Activated CD4-positive, alpha-beta T cell treated with anti-CD3 and anti-CD28 coated beads, Interleukin-2, amount 50 U/mL, for 24 hours (primary cell): ENCODE measurements at places on chromosomes 3 and 15.

GRCh38 chr3:195011231-195011834, 259.6 kb downstream of the XXYLT1 start:
- no peak for DNase-seq

- DNase-seq = no peak
Measured at GRCh38 chr3:104906001-104906639, 460.6 kb upstream of the ALCAM start.

DNA sequence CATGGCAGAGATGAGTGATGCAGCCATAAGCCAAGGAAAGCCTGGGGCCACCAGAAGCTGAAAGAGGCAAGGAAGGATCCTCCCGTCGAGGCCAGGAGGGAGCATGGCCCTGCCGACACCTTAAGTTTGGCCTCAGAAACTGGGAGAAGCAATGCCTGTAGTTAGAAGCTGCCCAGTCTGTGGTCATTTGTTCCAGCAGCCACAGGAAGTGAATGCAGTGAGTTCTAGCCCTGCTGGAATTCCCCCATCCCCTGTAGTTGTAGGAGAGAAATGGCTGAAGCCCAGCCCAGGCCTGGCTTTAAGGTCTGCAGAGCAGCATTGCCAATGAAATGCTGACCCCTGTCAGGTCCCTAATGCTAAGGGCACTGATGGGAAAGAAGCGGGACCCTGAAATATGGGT, 12.2 kb upstream of the CHSY1 start:
- DNase-seq = no peak

DNA sequence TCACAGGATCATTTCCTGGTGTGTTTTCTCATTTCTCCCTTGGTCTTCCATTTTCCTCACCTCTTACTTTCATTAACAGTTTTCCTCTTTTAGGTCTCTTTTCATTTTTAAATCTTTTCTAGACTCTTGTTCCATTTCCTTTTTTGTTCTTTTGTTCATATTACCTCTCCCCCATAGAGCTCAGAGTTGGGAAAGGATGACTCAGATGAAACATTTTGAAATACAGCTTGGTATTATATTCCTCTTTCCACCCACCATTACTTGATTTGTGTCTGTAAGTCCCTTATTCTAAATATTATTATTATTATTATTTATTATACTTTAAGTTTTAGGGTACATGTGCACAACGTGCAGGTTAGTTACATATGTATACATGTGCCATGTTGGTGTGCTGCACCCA, 153.1 kb downstream of the VGLL3 start:
- DNase-seq = no peak

GRCh38 chr3:132606085-132606484, 9.0 kb downstream of the ACKR4 start:
- DNase-seq = no peak

GRCh38 chr3:57856675-57857074, 100.6 kb downstream of the SLMAP start:
- no peak for DNase-seq

GRCh38 chr3:161560008-161560637, 63.5 kb downstream of the OTOL1 start:
- no peak for DNase-seq

DNA sequence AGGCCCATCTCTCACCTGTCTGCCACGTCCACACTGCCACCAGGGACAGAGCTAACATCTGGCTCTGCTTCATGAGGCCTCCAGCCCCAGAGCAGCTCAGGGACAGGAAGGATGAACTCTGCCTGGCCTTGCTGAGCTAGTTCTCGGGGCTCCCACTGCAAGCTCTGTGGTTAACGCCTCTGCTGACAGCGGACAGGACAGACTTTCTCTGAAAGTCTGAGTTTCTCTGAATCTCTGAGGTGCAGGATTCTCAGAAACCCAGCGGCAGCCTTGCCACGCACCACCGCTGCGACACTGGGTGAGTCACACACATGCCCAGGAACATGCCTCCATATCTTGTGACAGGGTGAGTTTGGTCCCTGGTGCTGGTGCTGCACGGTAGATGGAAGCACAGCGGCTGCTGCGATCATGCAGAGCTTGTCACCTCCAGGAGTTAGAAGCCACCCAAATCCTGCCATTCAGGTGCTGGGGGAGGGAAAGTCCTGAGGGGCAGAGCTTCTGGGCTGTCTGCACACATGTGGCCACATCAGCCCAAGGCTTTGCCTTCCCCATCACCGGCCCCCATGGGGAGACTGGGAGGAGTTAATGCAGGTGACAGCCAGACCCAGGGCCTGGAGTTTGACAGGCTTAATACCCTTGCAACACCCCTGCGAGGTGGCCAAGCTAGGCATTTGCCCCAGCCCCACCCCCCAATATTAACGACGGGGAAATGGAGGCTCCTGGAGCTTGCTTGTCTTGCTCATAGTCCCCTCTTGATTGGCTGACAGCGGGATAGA, 267.0 kb downstream of the PLCL2 start:
- DNase-seq = peak; percentile 82

DNA sequence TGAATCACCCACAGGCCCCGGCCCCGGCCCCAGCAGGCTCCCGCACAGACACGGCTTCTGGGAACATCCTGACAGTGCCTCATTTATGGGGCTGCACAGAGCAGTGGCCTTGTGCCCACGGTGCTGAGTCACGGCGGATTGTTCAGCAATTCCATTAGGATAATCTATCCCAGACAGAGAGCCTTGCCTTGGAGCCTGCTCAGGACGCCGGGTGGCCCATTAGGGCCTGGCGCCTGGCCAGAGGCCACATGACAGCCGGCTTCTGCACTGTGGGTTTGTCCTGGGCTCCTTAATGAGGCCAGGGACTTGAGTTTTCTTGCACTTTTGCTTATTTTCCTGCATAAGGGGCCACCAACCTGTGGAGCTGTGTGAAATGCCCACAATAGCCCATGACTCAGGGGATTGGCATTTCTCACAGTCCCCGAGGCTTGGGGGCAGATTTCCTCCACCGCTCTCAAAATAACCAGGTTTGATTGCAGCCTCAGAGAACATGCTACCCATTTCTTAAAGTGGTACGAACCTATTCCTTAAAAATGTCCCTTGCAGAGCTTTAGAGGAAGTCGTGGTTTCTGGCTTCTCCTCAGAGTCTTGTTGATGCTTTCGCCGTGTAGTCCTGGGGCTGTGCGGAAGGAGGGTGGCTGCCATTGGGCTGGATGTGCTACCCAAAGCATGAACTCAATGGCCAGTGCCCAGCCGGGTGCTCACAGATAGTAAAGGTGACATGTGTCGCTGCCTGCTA, 19.0 kb downstream of the SYNM start:
- no peak for DNase-seq

GRCh38 chr3:88000853-88001252, 58.0 kb downstream of the CGGBP1 start:
- no peak for DNase-seq

DNA sequence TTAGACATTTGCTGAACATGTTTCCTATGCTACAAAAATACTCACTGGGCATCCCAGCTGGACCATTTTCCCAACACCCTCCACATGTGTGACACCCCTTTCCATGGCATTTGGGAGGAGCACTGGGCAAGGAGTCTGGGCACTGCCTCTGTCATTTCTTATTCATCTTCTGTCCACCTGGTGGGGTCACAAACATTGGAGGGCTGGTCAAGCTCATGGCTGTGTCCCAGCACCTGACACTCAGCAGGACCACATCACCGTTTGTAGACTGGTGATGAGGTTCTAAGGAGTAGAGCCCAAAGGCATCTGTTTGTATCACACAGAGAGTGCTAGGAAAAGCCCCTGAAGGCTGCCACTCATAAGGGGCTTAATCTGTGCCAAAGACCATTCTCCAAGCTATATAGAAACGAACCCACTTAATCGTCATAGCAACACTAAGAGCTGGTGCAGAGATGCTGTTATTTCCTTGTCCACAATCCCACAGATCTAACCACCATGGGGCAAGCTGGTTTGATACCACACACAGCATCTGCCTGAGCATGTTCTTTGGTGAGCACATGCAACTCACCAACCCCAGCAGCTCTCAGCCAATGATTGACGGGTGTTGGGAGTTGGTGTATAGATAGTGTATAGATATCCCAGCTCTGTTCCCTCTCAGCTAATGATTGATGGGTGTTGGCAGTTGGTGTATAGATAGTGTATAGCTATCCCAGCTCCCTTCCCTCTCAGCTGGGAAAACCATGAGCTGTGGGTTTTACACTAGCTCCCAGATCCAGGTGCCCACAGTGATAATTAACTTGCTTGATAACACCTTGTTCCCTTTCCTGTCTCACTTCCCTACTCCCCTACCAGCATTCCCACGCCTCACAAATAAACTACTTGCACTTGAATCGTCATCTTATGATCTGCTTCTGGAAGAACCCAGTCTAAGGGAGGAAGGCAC, 42.7 kb upstream of the ATP2B2 start:
- DNase-seq = no peak

- no peak for DNase-seq
Measured at GRCh38 chr15:98035577-98036010, 75.1 kb downstream of the ARRDC4 start.

- no peak for DNase-seq
Measured at GRCh38 chr15:74780523-74781430, 1.1 kb upstream of the CSK start.

- no peak for DNase-seq
Measured at GRCh38 chr3:102599819-102600576, 165.2 kb downstream of the ZPLD1 start.

- DNase-seq = no peak
Measured at GRCh38 chr3:193971261-193971751, 164.6 kb upstream of the HES1 start.

- no peak for DNase-seq
Measured at GRCh38 chr3:87329065-87329464, 52.7 kb upstream of the POU1F1 start.

GRCh38 chr3:46454606-46455005, 10.1 kb downstream of the LTF start:
- DNase-seq = no peak

GRCh38 chr3:134655706-134656105, 4.9 kb upstream of the KY start:
- DNase-seq = no peak

- no peak for DNase-seq
Measured at GRCh38 chr15:88513195-88513594, 33.3 kb downstream of the DET1 start.

DNA sequence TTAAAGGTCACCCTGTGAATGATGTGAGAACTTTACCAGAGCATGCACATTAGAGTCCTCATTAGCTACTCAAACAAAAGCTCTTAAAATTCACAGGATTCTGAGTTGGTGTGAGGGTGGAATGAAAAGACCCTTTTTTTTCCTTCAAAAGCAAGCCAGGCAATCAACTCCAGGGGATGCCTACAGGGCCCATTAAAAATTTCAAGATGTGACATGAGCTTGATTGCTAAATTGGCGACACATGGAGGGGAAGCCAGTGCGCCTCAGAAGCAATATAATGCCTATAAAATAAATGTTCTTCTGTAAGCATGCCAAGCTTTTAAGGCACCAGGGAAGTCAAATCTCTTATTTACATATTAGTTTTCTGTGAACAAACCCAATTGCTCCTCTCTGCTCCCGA, 328.8 kb upstream of the SUCLG2 start:
- no peak for DNase-seq

DNA sequence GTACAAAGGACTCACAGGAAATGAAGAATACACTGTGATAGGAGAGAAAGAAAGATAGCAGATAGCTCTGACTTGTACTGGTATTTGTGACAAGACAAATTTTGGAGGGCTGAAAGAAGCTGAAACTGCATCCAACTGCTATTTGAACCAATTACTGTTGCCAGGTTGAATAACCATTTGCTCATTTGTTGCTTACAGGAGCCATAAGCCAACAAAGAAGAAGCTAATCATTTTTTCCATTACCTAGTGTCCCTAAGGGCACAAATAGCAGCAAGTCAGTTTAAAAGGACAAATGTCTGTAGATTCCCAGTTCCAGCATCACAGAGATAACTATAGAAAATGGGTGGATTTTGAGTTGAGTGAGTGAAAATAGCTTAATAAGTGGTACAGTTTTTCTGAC, 376.9 kb upstream of the ARPP21 start:
- no peak for DNase-seq

DNA sequence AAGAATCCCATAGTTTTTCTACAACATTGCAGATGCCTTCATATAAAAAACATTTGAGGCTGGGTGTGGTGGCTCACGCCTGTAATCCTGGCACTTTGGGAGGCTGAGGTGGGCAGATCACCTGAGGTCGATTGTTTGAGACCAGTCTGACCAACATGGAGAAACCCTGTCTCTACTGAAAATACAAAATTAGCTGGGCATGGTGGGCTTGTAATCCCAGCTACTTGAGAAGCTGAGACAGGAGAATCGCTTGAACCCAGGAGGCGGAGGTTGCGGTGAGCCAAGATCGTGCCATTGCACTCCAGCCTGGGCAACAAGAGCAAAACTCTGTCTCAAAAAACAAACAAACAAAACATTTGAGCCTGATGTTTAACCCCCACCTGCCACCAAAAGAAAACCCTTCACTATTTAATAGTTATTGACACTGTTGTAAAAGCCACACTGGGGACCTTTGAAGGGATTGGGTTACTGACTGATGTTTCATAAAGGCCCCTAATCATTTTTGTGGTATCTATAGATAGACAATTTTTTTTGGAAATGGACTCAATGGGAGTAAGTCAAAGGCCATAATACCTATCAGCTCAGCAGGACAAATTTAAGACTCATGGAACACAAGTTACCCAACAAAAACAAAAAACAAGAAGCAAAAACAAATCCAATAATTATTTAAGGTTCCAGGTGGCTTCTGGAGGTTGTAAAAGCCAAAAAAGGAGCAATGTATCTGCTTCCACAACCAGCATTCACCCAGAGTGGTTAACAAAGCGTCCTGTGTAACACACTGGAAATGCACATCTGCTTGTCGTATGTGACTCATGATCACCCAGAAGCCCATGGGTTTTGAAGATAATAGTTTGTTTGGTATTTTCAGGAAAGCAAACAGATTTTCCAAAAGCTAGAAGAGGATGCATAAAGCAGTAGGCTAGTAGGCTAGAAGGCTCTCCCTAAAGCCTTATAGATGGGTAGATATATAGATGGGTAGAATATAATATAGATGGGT, 41.2 kb downstream of the CDCP1 start:
- DNase-seq = no peak

DNA sequence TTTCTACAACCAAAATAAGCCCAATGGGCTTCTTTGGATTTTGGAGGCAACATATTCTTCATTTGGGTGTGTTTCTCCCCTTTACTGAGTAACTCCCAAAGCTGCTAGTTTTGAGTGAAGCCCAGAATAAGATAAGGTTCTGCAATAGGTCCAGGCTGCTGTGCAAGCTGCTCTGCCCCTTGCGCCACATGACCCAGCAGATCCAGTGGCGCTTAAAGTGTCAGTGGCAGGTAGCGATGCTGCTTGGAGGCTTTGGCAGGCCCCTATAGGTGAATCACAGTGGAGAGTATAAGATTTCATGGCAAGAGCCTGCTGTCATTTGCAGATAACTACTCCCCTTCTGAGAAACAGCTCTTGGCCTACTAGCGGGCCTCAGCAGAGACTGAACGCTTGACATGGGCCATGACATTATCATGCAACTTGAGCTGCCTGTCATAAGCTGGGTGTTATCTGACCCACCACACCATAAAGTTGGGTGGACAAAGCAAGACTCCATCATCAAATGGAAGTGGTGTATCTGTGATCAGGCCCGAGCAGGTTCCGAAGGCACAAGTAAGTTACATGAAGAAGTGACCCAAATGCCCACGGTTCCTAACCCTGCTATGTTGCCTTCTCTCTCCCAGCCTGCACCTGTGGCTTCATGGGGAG, 88.4 kb upstream of the OXTR start:
- DNase-seq = no peak

- no peak for DNase-seq
Measured at GRCh38 chr3:195188426-195188927, 82.5 kb downstream of the XXYLT1 start.
